ENCODE measurements at places on chromosomes 5 and 9.

GRCh38 chr9:84996029-84996428 lies 326.5 kb downstream of the NTRK2 start:
- DNase-seq, result no peak

GRCh38 chr5:143176048-143176447 lies 227.4 kb downstream of the NR3C1 start:
- DNase-seq, result no peak

DNA sequence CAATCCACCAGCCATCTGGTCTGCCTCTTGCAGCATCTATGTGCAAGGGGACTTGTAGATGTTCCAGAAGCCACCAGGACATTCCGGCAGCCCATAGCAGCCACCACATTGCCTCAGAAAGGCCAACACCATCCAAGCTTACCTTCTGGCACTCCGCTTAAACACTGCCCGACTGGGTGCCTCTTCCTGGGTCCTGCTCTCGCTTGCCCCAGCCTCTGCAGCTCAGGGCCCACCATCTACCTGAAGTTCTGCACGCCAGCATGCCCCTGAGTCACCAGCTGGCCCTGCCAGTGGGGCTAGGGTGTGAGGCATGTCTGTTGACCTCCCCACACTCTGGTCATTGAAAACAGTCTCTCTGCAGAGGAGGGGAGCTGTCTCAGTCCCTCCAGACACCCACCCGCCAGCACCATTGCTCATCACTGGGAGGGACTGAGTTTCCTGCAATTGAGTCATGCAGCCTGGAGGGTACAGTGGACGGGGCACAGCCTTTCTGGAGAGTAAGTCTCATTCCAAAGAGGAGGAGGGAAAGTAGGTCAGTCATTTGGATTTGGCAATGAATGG lies 16.9 kb upstream of the COL5A1 start:
- DNase-seq, result no peak

GRCh38 chr5:52498607-52499006 lies 289.1 kb upstream of the ITGA1 start:
- DNase-seq, result no peak

- no peak for DNase-seq
Measured at GRCh38 chr5:111353035-111353434, 128.9 kb downstream of the CAMK4 start.

Measured in retinal pigment epithelial cell (primary cell).